ENCODE measurements at places on chromosomes 12 and 14.

DNA sequence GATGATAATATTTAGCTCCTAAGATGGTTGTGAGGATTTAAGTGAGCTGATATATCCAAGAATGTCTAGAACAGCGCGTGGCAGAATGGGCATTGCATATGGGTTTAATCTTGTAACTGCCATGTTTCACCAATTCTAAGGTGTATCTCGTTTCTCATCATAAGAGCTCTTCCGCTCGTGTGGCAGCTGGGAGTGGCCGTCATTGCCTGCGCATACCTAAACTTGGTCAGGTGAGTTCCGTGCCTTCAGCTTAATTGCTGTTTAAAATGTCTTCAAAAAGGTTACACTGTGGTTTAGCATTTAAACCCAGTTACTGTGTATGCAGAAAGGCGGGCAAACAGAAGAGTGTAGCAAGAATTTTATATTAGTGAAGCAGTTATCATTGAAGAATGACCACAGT, 4.5 kb upstream of the AQP2 start:
- DNase-seq = no peak

- no peak for DNase-seq
Observed at GRCh38 chr12:104466709-104467345, 10.1 kb downstream of the CHST11 start.

- DNase-seq = no peak
Observed at GRCh38 chr14:61019537-61019936, 38.5 kb downstream of the SLC38A6 start.

DNA sequence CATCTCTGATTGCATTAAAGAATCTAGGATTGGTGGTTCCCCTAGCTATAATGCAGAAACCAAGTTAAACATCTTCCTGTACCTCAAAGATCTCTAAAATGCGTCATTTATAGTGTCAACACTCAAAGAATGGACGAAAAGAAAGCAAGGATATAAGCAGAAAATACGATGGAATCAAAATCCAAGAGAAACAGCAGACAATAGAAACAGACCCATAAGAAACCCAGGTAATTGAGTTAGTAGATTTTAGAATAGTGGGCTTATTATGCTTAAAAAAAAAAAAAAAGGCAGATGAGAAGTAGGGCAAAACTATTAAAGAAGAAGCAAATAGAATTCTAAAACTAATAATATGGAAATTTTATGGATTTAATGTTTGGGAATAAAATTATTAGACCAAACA, 44.4 kb downstream of the USP15 start:
- no peak for DNase-seq

DNA sequence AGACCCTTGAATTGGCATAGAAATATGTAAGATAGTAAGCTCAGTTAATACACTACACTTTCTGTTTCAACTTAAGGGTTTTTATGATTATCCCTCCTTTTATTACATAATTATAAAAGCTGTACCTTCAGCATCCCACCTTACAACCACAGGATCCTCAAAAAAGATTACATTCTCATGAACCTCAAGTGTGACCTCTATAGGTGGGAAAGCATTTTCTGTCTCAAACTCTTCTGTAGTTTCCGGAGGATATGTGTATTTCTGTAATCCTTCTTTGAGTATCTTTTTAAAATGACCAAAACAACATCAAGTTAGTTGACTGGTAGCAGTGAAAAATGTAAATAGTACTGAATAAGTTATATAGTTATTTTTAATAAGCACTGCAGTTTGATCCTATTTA, 75.9 kb downstream of the DNAI7 start:
- DNase-seq = no peak

DNA sequence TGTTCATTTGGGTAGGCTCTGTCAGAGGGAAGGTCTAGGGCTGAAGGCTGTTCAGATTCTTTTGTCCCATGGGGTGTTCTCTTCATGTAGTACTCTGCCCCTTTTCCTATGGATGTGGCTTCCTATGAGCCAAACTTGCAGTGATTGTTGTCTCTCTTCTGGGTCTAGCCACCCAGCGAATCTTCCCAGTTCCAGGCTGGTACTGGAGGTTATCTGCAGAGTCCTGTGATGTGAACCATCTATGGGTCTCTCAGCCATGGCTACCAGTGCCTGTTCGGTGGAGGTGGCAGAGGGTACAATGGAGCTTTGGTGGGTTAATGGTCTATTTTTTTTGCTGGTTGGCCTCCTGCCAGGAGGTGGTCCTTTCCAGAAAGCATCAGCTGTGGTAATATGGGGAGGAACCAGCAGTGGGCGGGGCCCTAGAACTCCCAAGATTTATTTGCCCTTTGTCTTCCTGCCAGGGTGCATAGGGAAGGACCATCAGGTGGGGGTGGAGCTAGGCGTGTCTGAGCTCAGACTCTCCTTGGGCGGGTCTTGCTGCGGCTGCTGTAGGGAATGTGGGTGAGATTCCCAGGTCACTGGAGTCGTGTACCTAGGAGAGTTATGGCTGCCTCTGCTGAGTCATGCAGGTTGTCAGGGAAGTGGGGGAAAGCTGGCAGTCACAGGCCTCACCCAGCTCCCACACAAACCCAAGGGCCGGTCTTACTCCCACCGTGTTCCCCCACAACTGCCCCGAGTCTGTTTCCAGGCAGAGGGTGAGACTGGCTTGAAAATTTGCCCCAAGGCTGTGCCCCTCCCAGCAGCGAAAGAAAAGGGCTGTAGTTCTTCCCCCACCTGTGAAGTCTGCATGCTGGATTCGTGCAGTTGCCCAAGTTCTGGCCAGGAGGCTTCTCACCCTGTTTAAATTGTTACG, 17.5 kb downstream of the MTRFR start:
- DNase-seq = no peak

GRCh38 chr12:87365423-87365822, 663.8 kb downstream of the C12orf50 start:
- DNase-seq = no peak

All from fibroblast of skin of left quadriceps (primary cell).